Activated T-helper 9 cell treated with anti-CD3 and anti-CD28 coated beads, Interleukin-2, amount 50 U/mL, for 16 hours (primary cell): ENCODE measurements at places on chromosomes 4 and X.

DNA sequence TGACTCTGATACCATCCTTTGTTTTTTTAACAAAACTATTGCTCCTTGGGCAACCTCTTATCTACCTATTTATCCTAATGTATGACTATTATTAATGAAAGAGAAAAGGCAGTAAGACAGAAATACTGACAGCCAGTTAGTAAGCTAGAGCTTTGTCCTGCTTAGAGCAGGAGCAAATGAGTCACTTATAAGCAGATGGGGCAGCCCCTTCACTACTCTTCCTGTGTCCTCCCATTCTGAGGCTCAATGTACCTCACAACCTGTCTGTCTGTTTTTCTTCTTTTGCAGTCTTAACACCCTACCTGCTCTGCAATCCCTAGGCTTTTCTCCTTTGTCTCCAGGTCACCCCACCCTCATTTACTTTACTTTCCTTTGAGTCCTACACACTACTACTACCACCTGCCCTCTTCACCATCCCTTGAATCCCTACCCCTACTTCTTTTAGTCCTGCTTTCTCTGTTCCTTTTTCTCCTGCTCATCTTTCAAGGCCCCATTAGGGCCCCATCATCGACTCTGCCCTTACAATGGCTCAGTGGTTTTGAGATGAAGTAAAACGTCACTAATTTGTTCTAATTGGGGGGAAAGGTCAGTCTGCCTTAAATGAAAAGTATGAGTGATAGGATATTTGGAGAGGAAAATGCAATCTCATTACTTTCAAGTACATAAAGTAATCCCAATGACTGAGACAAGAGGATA is 294.3 kb downstream of the GUCY2F start:
- no peak for DNase-seq

DNA sequence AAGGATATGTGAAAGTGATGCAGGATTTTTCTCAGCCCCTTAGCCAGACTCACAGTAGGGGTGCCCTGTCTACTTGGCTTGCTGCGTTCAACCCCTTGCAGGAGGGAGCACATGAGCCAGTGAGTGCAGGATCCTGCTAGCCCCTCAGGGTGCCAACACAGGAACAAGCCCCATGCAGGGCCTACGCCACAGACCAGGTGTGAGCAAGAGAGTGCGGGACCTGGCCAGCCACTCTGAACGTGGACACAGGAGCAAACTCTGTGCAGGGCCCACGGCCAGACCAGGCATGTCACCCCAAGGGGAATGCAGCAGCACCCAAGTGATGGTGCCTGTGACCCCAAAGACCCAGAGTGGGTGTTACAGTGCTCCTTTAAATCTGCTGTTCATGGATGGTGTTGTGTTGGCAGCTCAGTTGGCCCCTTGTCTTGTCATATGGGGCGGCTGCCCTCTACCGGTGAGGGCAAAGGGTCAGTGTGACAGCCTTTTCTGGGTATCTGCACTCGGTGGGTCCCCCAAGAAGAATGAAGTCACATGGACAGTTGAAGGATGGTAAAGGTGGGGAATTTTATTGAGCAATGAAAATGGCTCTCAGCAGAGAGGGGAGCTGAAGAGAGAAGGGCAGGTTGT is 188.4 kb upstream of the MAOA start:
- no peak for DNase-seq

DNA sequence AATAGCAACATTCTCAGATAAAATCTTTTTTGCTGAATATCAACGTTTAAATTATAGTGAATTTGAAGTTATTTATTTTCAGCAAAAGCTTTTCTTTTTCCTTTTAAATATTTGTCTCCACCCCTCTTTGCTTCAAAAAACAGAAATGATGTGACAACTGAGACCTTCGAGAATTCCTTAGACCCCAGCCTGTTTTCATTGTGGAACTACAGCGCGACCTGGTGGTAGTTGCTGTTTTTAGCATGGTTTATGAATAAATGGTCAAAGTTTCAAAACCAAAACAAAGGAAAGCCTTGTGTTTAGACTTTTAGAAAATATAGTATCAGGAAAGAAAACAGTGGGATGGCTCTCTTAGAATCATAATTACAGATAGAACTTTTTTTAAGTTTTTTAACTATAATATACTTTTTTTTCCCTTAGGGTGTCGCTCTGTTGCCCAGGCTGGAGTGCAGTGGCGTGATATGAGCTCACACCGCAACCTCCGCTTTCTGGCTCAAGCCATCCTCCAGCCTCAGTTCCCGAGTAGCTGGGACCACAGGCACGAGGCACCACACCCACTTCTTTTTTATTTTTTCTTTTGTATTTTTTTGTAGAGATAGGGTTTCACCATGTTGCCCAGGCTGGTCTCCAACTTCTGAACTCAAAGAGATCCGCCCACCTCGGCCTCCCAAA is 26.8 kb upstream of the TMEM184C start:
- peak; percentile 3 for DNase-seq

DNA sequence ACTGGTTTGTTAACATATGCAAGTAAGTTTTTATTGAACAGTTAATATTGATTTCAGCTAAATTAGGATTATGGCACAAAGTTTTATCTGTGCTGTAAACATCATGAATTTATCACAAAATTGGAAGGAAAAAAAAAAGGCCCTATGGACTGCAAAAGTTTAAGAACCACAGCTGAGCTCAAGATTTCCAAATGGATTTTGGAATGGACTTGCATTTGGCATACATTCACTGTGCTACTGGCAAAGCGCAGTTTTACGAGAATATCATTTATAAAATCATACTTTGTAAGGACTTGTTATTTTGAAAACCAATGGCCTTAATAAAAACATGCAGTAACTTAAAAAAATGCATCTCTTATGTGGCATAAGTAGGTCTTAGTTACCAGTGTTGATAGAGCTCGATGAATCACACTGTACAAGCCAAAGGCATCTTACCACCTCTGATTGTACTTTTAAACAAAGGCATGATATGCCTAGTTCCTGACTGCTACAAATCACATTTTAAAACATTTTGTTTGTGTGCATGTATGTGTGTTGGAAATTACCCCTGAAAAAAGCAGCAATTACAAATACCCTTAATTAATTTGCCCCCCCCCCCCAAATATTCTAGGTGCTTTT is 58.6 kb downstream of the TAB3 start:
- DNase-seq: no peak

DNA sequence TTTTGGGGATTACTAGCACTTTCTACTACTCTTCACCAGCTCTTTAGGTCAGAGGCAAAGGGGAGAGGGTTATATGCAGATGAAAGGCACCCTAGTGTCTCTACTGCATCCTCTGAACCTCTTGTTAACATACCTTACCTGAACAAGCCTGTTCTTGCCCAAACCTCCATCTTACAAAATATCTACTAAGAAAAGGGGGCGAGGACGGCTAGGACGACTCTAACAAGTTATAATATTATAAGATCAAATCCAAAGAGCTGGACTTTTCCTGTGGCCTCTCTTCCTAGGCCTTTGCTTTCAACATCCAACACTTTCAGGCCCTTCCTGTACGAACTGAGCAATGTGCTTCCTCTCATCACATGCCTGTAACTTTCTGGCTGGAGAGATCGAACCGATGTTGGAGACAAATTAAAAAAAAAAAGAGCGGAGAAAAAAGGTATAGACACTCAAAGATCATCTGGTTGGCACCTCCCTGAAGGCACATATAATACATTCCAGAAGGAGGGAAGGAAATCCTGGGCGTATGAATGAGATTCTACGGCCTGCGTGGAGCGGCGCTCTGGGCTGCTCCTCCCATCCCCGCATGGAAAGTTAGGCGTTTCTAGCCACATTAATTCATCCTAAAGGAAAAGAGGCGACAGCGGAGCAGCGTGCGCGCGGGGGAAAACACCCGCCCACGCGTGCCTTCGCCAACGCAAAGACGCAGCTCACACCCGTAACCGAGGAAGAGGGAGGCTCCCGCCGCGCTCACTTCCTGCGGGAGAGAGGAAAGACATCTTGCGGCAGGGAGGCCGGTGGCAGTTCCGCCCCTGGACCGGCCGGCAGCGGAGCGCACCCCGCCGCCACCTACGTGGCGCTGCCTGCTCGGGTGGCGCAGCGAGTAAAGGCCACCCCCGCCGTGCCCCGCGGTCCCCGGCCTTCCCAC is 808 bp downstream of the PRDM5 start:
- peak; percentile 13 for DNase-seq

DNA sequence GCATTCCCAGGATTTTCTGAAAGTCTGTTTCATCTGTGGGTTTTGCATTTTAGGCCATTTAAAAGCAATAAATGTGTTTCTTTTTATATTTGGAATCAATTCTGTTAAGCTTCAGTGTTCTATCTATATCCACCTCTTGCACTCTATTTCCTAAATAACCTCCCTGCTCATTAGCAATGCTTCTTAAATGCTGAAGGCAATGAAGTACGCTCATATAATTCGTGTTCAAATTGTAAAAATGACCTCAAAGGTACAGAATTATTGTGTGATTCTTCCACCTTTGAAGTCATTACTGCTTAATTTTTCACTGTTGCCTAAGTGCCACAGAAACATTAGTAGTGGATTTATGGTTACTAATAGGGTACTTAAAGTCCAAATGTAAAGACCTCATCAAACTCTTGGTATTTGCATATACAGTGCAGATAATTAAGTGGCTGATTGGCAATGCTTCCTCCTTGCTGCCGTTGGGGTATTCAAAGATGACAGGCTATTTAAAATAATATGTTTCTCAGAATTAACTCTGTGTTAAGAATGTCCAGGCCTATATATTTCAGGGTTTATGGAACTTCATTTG is 730.8 kb downstream of the TECRL start:
- DNase-seq: no peak

- no peak for DNase-seq
These were observed 11.1 kb upstream of the FAM9C start for GRCh38 chrX:13055486-13055885.

DNA sequence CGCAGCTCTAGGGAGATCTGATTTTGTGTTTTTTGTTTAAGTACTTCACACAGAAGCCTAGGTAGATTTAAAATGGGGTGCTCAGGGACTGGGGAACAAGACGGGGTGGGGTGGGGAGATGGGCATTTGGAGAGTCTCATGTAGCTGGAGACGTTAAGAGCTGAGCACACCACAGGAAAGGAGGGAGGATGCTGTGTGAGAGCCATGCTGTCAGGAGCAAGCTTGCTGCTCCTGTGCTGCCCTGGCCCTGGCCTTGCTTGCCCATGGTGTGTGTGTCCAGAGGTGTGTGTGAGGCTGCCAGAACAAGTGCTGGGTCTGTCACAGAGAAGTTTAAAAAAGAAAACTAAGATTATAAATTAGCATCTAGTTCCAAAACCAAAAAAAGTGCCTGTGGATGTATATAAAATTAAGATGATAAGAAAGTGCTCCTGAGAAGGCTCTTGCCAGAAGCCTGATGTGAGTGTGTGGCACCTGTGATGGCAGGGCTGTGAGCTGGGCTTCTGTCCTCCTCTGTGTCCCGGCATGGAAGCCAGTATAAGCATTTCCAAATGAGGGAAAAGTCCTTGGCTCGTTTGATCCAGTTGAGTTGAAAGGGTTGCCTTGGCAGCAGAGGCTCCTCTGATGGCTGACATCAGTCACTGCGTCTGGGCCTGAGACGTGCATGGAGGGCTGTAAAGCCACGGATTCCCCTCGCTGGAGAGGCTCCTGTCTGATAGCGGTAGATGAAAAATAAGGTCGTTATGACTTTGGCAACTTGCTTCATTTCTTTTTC is 63.5 kb downstream of the NELFA start:
- DNase-seq: no peak

- DNase-seq: no peak
These were observed 731 bp upstream of the AMMECR1 start for GRCh38 chrX:110318664-110318968.

DNA sequence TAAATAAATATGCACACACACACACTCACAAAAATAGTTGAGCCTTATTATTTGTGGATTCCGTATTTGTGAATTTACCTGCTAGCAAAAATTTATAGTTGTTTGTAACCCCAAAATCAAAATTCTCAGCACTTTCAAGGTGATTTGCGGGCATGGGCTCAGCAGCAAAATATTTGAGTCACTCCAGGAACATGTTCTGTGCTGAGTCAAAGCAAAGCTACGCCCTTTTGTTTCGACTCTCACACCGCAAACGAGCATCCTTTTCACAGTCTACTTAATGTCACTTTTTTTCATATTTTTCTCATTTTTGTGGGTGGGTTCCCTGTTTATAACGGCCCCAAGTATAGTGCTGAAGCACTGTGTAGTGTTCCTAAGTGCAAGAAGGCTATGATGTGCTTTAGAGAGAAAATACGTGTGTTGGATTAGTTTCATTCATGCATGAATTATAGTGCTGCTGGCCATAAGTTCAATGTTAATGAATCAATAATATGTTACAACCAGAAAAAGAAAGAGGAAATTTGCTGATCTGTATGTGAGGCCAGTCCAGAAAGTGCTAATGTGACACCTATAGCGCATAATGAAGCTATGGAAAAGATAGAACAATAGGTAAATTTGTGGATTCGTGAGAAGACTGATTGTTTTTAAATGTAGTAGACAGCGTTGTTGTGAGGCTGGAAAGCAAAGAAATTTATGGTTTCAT is 723.2 kb upstream of the AGA start:
- DNase-seq: no peak

GRCh38 chrX:38052096-38052495 is 45.7 kb downstream of the SYTL5 start:
- DNase-seq: no peak

DNA sequence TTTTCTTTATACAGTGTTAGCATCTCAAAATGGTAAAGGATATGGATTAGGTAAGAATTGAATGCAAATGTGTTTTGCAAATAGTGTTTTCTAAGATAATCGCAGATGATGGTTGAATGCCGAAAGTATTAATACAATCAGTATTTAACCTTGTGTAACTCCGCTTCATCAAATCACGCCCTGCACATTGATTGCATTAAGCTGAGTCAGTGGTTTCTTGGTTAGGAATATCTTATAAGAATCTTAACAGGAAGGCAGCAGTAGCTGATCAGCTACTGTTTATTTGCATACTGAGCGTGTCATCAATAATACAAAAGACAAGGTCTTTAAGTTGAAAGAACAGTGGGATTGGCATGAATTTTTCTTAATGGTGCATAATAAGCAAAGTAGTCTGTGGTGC is 545.4 kb downstream of the RPA4 start:
- no peak for DNase-seq

GRCh38 chrX:17744896-17745523 is 7.7 kb downstream of the SCML1 start:
- DNase-seq: no peak

- no peak for DNase-seq
These were observed 98.0 kb downstream of the ARHGAP6 start for GRCh38 chrX:11567528-11568220.

DNA sequence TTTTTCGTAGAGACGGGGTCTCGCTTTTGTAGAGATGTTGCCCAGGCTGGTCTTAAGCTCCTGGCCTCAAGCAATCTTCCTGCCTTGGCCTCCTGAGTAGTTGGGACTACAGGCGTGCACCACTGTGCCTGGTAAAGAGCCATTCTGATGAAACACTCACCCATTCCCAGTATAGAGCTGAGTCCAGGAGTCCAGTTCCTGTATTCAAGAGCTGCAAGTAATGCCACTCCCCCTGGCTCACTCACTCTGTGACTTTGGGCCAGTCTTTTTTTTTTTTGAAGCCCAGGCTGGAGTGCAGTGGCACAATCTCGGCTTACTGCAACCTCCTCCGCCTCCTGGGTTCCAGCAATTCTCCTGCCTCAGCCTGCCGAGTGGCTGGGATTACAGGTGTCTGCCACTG is 3.5 kb downstream of the CCDC22 start:
- DNase-seq: no peak

GRCh38 chrX:68186552-68187262 is 246.6 kb downstream of the OPHN1 start:
- DNase-seq: no peak

GRCh38 chr4:173420324-173420752 is 21.4 kb upstream of the SCRG1 start:
- DNase-seq: no peak
